Urinary bladder (tissue), 4 donors: ENCODE measurements at places on chromosomes 6 and 20. TPM values are rescaled to one million over a fixed set of nuclear protein-coding genes. Genes with fewer than 3 reads are reported as not detected.
A peak's percentile ranks its signal among the peaks of the same experiment; 100 is the strongest.

DNA sequence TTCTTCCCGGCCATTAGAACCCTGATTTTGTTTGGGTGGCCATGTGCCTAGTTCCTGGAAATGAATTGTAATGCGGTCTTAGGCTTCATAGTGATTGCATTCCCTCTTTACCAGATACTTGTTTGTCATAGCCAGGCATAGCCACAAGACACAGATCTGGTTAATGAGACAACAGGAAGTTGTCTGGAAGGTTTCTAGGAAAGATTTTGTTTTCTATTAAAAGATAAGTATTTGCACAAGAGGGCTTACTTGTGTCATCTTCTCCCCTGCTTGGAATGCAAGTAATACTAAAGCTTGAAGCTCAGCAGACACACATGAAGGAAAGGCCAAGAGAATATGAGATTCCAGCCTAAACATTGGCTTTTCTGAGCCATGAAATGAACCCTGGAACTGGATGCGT, 12.9 kb downstream of the FARS2 start:
- no peak for DNase-seq

DNA sequence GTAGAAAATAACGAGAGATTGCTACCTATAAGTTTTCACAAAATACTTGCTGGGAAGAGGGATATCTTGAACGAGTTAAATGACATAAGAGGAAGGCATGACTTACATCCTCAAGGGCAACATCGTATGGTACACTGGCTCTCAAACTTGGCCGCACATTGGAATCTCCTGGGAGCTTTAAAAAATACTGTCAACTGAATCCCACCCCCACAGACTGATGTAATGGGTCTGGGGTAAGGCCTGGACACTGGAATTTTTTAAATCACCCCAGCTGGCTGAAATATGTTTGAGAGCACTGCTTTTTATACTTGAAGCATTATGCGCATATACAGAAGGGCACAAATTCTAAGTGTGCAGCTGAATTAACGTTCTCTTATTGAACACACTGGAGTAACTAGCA, 8.0 kb upstream of the TSHZ2 start:
- DNase-seq: no peak

- no peak for DNase-seq
Measured at GRCh38 chr6:109389650-109390274, 7.5 kb upstream of the CD164 start.

DNA sequence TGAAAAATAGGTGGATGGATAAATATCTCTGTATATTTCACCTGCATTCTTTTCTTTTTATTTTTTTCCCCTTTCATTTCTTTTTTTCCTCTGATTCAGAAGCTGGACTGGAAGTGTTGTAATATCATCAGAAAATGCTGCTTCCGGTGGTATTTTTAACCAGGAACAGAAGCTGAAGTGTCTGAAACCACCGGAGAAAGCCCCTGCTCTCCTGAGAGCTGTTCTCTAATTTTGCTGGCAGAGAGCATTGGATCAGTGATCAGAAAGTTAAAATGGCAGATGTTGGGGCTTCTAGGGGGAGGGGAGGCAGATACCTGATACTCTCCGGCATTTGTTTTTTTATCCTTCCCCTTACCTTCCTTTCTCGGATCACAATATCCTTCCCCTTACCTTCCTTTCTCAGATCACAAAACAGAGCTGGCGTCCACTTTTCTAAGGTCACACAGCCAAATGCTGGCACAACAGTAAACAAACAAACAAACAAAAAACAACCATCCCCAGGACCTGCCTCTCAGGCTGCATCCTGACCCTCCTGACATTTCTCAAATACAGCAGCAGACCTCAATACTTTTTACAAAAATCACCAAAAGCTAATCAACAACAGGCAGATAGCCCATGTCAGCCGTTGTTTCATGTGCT, 143.2 kb upstream of the ZNF217 start:
- no peak for DNase-seq

GRCh38 chr6:1164600-1164999, 147.3 kb upstream of the FOXQ1 start:
- DNase-seq: no peak

GRCh38 chr6:166556863-166557322, 29.6 kb downstream of the RAMACL start:
- DNase-seq: no peak

GRCh38 chr6:81998432-81998831, 246.0 kb upstream of the TENT5A start:
- no peak for DNase-seq

DNA sequence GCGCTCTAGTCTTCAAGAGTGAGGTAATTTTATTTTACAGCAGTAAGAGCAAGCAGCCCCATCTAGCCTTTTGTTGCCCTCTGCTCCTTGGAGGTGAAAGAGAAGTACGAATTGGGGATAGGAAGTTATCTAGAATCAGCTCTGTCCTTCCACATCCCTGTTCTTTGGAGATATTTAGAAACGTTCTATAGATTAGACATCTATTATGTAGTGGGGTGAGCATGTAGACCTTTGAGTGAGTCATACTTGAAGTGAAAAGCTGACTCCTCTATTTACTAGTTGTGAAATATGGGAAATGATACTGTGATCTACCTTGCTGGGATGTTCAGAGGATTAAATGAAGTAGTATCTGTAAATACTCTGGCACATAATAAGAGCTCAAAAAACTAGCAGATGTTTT, 36.0 kb upstream of the SLC35D3 start:
- no peak for DNase-seq

- DNase-seq: no peak
Measured at GRCh38 chr20:17609811-17610377, 40.0 kb downstream of the DSTN start.

- no peak for DNase-seq
Measured at GRCh38 chr6:108157234-108157980, 8.4 kb upstream of the NR2E1 start.

GRCh38 chr20:52493171-52493721, 301.7 kb upstream of the ZFP64 start:
- peak; percentile 35 for DNase-seq

DNA sequence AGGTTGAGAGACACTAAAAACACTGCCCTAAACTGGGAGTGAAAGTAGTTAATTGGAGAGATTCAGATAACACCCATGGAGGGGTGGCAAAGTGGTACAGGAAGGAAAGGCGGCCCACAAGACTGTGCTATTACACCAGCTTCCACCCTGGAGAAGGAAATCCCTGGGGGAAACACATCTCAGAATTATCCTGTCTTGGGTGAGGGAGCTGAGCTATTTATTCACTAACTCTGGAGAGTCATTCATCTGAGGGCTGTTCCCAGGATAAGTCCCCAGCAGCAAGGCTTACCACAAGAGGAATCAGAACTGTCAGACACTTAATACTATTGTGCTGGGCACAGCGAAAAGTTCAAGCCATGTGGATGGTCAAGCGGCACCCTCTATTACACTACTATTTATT, 9.9 kb downstream of the TBCC start:
- DNase-seq: no peak

DNA sequence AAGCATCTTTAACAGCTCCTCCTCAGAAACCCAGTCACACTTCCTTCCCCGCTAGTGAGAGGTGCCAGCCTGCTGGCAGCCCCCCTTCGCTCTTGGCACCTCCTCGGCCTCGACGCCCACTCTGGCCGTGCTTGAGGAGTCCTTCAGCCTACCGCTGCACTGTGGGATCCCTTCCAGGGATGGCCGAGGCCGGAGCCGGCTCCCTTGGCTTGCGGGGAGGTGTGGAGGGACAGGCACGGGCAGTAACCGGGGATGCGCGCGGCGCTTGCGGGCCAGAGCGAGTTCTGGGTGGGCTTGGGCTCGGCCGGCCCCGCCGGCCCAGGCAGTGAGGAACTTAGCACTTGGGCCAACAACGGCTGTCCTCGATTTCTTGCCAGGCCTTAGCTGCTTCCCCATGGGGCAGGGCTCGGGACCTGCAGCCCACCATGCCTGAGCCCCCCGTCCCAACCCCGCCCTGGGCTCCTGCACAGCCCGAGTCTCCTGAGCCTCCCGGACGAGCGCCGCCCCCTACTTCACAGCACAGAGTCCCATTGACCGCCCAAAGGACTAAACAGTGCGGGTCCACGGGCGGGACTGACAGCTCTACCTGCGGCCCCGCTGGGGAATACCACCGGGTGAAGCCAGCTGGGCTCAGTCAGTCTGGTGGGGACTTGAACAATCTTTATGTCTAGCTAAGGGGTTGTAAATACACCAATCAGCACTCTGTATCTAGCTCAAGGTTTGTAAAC, 51.6 kb downstream of the RIOK1 start:
- DNase-seq: no peak

GRCh38 chr20:64152906-64153305, 11.3 kb upstream of the MYT1 start:
- no peak for DNase-seq

- no peak for DNase-seq
Measured at GRCh38 chr6:37783025-37783855, 36.3 kb upstream of the ZFAND3 start.

- DNase-seq: no peak
Measured at GRCh38 chr6:81696524-81696923, 56.0 kb downstream of the TENT5A start.

DNA sequence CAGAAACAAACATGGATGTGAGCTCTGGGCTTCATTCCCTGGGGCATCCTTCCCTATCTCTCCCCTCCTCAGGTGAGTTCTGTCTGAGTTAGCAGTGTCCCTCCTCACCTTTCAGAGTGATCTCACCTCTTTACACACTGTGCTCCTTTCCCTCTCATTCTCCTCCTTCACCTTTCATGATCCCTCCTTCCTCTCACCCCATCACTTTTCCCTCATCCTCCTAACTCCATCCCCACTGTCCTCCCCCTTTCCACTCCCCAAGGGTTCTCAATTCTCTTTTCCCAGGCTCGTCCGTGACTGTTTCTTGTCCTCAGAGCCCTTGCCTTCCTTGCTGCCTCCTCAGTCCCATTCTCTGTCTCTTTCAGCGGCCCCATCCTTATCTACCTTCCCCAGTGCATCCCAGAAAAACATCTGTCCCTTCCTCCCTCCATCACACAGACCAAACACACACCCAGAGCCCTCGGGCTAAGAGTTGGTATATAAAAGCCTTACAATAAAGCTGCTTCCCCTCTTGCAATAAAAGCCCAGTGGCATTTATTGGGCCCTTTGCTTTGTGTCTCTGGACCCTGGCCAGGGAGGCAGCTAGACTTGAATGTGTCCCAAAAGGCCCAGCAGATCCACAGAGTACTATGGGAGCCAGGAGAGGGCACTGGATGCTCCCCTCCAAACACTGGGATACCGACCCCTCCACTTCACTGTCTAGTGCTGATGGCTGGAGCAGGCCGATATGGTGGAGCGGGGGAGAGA, 1.9 kb downstream of the RNF39 start:
- no peak for DNase-seq

- no peak for DNase-seq
Measured at GRCh38 chr20:34544109-34544796, 14.3 kb upstream of the MAP1LC3A start.

The HLA-DOA gene
- polyA plus RNA-seq: 5.7 TPM

The SGK2 gene
- polyA plus RNA-seq: 1.9 TPM

The ZC3H12D gene
- polyA plus RNA-seq: 0.42 TPM

The CCN6 gene
- not detected for polyA plus RNA-seq
